ENCODE measurements at places on chromosomes 7 and 10. TPM values are rescaled to one million over a fixed set of nuclear protein-coding genes. Genes with fewer than 3 reads are reported as not detected.

Gene PTTG1IP2
- not detected for total RNA-seq

Gene PRPS1L1
- total RNA-seq, result not detected

Gene SPAM1
- total RNA-seq, result not detected

Gene VWDE
- 0.33 TPM for total RNA-seq

Gene VIM
- total RNA-seq, result 6,217 TPM

All from uterine smooth muscle cell (primary cell).